ENCODE measurements at places on chromosomes 11 and 22.

- no peak for DNase-seq
Observed at GRCh38 chr11:46865340-46865739, 19.3 kb upstream of the CKAP5 start.

DNA sequence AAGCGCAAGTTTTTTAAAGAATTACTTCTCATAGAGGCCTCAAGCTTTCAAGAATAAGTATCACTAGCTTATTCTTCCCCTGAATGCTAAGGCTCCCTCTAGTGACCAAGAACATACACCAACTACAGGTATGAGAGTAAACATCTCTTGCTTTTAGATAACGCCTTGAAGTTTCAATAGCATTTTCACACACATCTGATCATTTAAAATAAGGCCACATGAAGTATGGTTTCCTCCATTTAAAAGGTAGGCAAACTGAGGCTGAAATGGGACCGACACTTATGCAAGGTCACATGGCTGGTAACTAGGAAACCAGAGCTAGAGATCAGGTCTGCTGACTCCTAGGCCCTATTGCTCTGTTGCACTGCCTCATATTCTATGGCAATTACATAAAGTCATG is 66.5 kb downstream of the CCDC34 start:
- no peak for DNase-seq

GRCh38 chr11:65927904-65928397 is 8.7 kb downstream of the DRAP1 start:
- DNase-seq: peak; percentile 84

- no peak for DNase-seq
Observed at GRCh38 chr11:126537492-126537891, 182.0 kb downstream of the ST3GAL4 start.

GRCh38 chr11:115518983-115519628 is 14.9 kb upstream of the CADM1 start:
- DNase-seq: no peak

DNA sequence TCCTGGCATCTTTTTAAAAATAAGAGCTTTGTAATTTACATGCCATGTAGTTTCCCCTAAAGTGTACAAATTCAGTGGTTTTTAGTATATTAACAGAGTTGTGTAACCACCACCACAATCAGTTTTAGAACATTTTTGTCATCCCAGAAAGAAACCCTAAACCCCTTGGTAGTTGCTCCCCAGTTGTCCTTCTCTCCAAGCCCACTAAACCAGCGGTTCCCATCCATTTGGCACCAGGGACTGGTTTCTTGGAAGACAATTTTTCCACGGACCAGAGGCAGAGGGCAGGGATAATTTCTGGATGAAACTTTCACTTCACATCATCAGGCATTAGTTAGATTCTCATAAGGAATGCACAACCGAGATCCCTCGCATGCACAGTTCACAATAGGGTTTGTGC is 22.6 kb downstream of the CABIN1 start:
- no peak for DNase-seq

GRCh38 chr22:29615705-29616327 is 12.4 kb downstream of the NF2 start:
- no peak for DNase-seq

DNA sequence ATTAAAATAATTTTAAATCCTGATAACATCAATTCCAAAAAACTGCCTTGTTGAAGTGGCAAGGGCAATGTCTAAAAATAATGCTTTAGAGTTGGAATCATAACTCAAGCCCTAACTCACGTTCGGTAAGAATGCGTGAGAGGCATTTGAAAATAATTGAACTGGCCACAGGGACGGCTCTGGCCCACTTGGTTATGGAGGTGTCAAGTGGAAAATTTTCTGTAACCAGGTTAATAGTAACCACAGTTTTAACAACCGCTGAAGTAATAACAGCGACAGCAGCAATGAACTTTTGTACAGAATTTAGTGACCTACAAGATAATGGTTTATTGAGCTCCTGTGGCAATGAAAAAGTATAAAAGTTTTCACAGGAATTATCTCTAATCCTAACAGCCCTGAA is 79.4 kb downstream of the ETS1 start:
- no peak for DNase-seq

GRCh38 chr11:2591805-2592204 is 108.0 kb downstream of the KCNQ1OT1 start:
- no peak for DNase-seq

- DNase-seq: no peak
Observed at GRCh38 chr22:17436382-17436980, 67.2 kb downstream of the CECR2 start.

DNA sequence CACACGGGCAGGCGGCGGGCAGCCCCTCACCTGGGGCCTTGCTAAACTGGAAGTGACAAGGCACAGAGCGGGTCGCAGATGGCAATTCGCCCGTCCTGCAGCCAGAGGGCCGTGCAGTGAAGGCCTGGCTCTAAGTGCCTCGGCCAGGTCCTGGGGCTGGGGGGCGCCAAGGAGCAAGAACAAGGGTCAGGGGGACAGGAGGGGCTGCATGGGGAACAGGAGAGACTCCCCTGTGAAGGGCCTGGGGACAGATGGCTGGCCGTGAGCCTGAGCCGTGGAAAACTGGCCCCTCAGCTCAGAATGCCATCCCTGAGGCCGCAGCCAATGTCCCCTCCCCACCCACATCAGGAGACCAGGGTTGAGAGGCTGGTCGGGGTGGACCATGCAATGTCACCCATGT is 60.0 kb downstream of the RTL6 start:
- DNase-seq: no peak

GRCh38 chr11:134901542-134901941 is 489.5 kb upstream of the B3GAT1 start:
- no peak for DNase-seq

DNA sequence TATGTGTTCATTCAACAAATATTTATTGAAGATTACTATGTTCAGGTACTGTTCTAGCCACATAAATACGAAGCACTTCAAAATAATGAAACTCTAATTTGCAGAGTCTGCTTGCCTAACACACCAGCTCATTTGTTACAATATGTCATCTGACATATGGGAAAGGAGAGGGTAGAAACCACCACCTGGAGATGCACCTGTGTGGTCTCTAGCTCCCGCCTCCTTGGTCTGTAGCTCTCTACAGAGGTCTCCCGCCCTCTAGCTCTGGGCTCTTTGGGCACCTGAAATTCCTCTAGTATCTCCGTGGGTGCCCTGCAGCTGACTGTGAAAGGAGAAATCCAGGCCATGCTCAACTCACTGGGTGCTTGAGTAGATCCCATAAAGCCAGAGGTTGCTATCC is 51.4 kb upstream of the DBX1 start:
- no peak for DNase-seq

- peak; percentile 21 for DNase-seq
Observed at GRCh38 chr11:119479685-119480275, 56.8 kb upstream of the THY1 start.

Data from CMK (cell line).